ENCODE measurements at places on chromosomes 1 and 21. TPM values are rescaled to one million over a fixed set of nuclear protein-coding genes. Genes with fewer than 3 reads are reported as not detected.

Gene S100A7
- not detected for total RNA-seq

Gene INSRR
- total RNA-seq, result not detected

Gene FAM110D
- 0.24 TPM for total RNA-seq

Gene ARHGEF16
- 15.3 TPM for total RNA-seq

Gene NTRK1
- not detected for total RNA-seq

Gene AGMAT
- 61.5 TPM for total RNA-seq

Gene KIF26B
- total RNA-seq, result 0.55 TPM

Gene DISC1
- total RNA-seq, result 1.8 TPM

Gene PADI4
- 1.1 TPM for total RNA-seq

DNA sequence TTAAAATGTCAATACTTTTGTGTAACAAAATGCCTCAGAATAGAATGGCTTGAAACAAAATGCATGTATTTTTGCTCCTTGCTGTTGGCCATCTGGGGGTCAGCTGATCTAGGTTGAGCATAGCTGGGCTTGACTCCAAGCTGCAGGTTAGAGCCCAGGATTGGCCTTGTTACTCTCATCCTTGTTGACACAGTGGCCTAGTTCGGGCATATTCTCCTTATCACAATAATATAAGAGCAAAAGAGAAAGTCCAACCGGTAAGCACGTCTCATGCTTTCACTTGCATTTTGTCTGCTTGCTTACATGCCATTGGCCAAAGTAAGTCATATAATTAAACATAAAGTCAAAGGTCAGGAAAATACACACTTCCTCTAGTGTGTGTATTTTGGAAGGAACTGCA, 456.2 kb downstream of the KCNT2 start:
- peak; percentile 40 for DNase-seq

DNA sequence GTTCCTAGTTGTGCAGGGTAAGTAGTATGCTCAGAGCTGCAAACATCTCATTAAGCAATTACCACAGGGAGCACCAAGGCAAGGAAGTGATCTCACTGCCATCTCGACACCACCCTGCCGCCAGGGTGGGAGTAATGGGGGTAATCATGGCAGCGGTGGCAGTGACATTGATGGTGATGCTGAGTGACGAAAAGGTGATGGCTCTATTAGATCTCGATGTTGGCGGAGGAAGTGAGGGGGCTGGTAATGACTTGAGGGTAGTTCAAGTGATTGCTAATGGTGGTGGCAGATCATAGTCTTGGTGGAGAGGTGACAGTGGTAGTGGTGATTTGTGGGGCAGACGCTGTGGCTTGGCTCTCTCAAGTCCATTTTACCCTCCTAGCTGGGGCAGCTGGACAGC, 25.4 kb upstream of the TENT5B start:
- DNase-seq, result no peak

GRCh38 chr1:207029701-207030521, 2.6 kb downstream of the C1orf116 start:
- DNase-seq, result no peak

DNA sequence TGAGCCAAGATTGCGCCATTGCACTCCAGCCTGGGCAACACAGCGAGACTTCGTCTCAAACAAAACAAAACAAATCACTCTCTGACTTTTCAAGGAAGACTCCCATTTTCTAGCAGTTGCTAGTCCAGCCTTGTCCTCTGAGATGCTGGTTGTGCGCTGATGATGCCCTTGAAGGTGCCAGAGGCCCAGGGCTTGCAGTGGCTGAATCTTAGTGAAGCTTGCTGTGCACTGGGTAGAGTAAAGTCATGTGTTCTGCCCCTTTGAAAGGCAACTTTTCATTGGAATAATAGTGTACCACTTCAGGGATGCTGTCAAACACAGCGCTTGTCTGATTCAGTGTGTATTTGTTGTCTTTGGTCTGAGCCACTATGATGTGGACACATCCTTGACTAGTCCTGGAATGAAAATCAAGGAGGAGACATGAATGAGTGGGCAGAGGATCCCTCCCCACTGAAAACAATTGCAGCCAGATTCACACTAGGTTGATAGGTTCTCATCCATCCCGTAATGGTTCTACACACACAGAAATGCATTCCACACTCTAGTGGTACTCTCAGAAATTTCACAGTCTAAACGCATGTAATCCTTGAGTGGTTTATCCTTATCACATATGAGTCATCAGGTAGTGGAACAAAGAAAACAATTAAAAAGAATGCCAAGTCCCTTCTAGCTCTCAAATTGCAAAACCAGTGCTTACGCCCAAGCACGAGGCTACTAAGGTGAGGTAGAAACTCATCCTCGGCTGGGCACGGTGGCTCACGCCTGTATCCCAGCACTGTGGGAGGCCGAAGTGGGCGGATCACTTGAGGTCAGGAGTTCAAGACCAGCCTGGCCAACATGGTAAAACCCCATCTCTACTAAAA, 17.8 kb upstream of the TDRD10 start:
- no peak for DNase-seq

DNA sequence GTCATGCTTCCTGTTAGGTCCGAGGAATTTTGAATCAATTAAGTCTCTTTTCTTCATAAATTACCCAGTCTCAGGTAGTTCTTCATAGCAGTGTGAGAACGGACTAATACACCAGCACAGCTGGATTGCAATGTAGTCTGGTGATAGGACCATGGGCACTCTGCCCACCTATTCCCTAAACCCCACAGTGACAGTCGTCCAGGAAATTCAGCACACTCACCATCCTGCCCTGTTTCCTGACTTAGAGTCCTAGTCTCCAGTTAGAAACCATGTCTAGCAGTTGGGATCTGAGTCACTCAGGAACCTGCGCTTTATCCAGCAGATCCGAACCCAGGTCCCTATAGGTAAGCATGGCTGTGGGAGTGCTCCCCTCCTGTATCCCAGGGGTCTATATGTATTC, 149.3 kb upstream of the TNR start:
- DNase-seq, result no peak

DNA sequence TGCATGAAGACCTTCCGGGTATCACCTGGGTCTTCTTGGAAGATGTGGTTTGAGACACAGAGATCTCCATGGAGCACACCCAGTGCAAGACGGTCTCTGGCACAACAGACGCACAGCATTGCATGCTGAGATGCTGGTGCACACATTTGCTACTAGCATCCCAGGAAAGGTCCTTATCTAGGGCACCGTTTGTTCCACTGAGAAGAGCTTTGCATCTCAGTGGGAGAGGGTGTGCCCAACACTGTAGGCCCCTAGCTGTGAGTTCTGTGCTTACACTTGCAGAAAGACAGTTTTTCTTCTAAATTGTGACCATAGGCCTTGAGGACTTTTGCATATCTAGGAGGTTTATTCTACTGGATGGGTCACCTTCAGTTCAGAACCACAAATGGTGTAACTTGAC, 554.1 kb downstream of the MATN1 start:
- DNase-seq, result no peak

DNA sequence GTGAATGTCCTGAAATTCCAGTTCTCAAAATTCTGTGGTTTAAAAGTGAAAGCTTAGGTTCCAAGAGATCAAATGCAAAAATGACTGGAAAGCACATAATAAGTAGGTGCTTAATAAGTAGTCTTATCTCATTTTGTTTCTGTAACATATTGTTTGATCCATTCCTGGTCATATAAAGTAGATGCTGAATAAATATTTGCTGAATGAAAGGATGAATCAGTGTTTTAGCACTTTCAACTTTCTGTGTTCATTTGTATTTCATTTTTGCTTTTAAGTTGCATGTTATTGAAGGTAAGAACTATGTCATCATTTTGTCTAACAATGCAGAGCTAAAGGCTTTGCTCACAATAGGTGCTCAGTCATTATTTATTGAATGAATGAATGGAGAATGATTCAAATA, 6.3 kb downstream of the MAST2 start:
- DNase-seq, result no peak

- DNase-seq, result no peak
These were observed 5.7 kb upstream of the CCT8 start for GRCh38 chr21:29078869-29079767.

GRCh38 chr1:116487031-116487430, 83.8 kb downstream of the CD58 start:
- no peak for DNase-seq

GRCh38 chr1:38615680-38616079, 243.9 kb downstream of the RRAGC start:
- no peak for DNase-seq

- DNase-seq, result no peak
These were observed 4.1 kb downstream of the TMEM240 start for GRCh38 chr1:1536019-1536937.

Data from right lobe of liver (tissue), 6 donors.